GM23338 (cell line): ENCODE measurements at places on chromosomes 6 and 20.

GRCh38 chr20:33838035-33838864, 27.1 kb downstream of the CHMP4B start:
- no peaks in the 10 kb centered on the region for H3K36me3 ChIP-seq
- no peak overlapping the region for H3K27ac ChIP-seq
- peaks cover 26% of the 10 kb centered on the region for H3K4me1 ChIP-seq
- DNase-seq: no peak
- H3K4me3 ChIP-seq: no peak overlapping the region

- no peak overlapping the region for H3K4me3 ChIP-seq
- no peaks in the 10 kb centered on the region for H3K36me3 ChIP-seq
- no peak for DNase-seq
- H3K27me3 ChIP-seq: no peaks in the 10 kb centered on the region
- H3K4me1 ChIP-seq: peaks cover 8% of the 10 kb centered on the region; the same call in 1 of the 2 replicates
Measured at GRCh38 chr6:135319819-135320218, 138.7 kb downstream of the MYB start.

DNA sequence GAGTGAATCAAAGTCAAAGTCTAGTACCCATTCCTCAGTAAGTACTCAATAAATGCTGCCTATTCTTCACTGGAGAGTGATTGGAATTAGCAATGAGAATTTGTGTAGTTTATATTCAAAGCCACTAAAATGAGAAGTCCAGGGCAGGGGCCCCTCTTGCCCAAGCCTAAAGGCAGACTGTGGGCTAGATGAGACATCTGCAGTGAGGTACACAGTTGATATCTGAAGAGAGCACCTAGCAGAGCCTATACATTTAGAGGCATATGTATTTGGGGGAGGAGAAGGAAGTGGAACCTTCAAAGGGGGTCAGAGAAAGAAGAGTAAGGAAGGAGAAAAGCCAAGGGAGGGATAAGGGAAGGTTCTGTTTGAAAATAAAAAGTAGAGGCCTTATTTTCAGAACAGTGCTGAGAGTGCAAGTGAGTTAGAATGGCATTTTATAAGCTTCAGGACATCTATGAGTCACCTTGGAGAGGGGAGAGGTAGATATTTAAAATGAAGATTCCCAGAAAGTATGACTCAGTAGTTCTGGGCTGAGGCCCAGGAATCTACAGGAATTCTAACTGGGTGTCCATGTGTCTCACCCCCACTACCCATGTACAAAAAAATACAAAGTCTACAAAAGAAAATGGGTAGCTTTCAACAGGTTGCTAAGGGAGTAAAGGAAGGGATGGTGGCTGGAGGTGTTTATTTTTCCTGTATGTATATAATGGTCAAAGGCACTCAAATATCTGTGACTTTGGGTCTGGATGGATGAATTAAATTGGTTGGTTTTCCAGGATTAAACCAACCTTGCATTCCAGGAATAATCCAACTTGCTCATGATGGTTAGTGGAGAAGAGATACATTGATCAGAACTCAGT, 135.1 kb downstream of the ZFP64 start:
- no peaks in the 10 kb centered on the region for H3K27me3 ChIP-seq
- no peak for DNase-seq
- no peak overlapping the region for H3K27ac ChIP-seq
- H3K36me3 ChIP-seq: no peaks in the 10 kb centered on the region
- H3K4me3 ChIP-seq: no peak overlapping the region

DNA sequence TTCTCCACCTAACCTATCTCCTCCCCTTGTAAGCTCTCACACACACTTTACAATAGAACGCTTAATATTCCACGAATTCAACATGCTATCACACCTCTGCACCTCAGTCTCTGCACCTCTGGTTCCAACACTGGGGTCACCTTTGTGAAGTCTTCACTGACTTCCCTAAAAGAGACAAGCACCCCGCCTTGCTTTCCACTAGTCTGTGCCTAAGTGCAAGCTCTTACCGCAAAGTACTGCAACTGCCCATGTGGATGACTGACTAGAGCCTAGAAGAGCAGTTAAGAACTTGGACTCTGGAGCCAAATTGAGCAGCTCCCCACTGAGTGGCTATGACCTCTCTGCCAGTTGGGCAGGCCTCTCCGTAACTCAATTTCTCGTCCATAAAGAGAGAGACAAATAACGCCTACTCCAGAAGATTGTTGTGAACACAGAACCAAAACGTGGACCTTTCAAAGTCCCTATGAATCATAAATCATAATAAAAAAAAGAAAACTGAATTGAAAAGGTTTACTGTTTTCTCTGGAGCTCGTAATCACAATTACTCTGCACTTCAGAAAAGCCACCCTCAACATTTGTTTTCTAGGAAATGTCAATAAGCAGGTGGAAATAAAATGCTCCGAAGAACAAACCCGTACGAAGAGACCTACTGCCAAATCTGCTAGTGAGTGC, 1.2 kb downstream of the IFNGR1 start:
- DNase-seq: no peak
- no peaks in the 10 kb centered on the region for H3K36me3 ChIP-seq
- no peaks in the 10 kb centered on the region for H3K27me3 ChIP-seq

GRCh38 chr6:138323821-138324220, 53.9 kb upstream of the SMIM28 start:
- H3K4me3 ChIP-seq: no peak overlapping the region
- peaks cover 4% of the 10 kb centered on the region; the same call in 1 of the 2 replicates for H3K4me1 ChIP-seq
- no peak overlapping the region for H3K27ac ChIP-seq
- DNase-seq: no peak
- no peaks in the 10 kb centered on the region for H3K27me3 ChIP-seq

GRCh38 chr20:59411170-59411569, 110.8 kb downstream of the EDN3 start:
- H3K4me3 ChIP-seq: no peak overlapping the region
- H3K4me1 ChIP-seq: no peaks in the 10 kb centered on the region
- no peak overlapping the region for H3K27ac ChIP-seq
- DNase-seq: no peak
- no peaks in the 10 kb centered on the region for H3K36me3 ChIP-seq

- DNase-seq: no peak
- no peak overlapping the region for H3K4me3 ChIP-seq
- H3K4me1 ChIP-seq: peaks cover 22% of the 10 kb centered on the region
- H3K27me3 ChIP-seq: no peaks in the 10 kb centered on the region
Measured at GRCh38 chr20:51661609-51662178, 106.5 kb downstream of the ATP9A start.

GRCh38 chr6:142854589-142855488, 90.1 kb downstream of the HIVEP2 start:
- DNase-seq: no peak
- no peak overlapping the region for H3K27ac ChIP-seq
- H3K4me3 ChIP-seq: no peak overlapping the region

GRCh38 chr6:51027283-51028065, 208.8 kb downstream of the TFAP2B start:
- H3K4me3 ChIP-seq: no peak overlapping the region
- H3K36me3 ChIP-seq: no peaks in the 10 kb centered on the region
- H3K27me3 ChIP-seq: no peaks in the 10 kb centered on the region
- no peak overlapping the region for H3K27ac ChIP-seq
- DNase-seq: no peak

DNA sequence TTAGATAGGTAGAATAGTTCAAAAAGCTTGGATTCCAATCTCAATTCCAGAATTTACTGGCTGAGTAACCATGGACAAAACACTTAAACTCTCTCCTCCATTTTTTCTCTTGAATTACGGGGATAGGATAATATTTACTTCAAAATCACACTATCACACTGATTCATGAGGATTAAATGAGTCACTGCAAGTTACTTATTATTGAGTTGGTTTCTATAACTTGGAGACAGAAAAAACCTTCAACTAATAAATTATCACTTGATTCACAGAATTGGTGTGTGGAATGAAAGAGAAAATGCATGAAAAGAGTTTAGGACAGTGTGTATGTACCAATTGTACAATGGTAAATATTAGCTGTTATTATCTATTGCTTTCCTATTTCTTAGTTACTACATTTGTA, 585.2 kb downstream of the PHF3 start:
- no peak for DNase-seq
- H3K4me1 ChIP-seq: no peaks in the 10 kb centered on the region
- no peak overlapping the region for H3K4me3 ChIP-seq
- H3K36me3 ChIP-seq: no peaks in the 10 kb centered on the region
- no peak overlapping the region for H3K27ac ChIP-seq

- H3K36me3 ChIP-seq: no peaks in the 10 kb centered on the region
- no peak overlapping the region for H3K4me3 ChIP-seq
- H3K27ac ChIP-seq: no peak overlapping the region
- DNase-seq: no peak
Measured at GRCh38 chr20:47768016-47768824, 17.1 kb downstream of the SULF2 start.

DNA sequence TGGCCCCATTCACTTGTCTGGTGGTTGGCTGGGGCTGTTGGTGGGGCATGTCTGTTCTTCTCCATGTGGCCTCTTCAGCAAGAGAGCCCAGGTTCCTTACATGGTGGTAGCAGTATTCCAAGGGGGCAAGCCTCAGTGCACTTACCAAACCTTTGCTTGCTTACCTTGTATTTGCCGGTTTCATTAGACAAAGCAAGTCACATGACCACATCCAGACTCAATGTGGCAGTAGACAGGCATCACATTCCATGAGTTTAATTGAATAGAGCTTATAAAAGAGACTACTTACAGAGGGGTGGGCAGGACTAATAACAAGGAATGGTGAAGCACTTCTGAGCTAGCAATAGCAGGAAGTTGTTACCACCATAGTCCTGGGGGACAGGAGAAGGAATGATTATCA, 78.6 kb downstream of the SNAP25 start:
- H3K4me1 ChIP-seq: peaks cover 49% of the 10 kb centered on the region
- H3K4me3 ChIP-seq: no peak overlapping the region
- H3K27ac ChIP-seq: no peak overlapping the region
- no peak for DNase-seq

DNA sequence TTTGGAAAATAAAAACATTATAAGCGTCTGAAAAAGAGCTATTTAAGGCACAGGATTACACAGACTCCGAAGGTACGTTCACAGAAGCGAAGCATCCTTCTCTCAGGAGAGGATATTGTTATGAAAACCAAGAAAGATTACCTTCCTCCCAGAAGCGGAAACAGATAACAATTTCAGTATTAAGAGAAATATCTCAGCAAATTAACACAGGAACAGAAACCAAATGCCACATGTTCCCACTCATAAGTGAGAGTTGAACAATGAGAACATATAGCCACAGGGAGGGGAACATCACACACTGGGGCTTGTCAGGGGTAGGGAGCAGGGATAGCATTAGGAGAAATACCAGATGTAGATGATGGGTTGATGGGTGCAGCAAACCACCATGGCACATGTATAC, 109.7 kb downstream of the CDK19 start:
- no peaks in the 10 kb centered on the region for H3K36me3 ChIP-seq
- H3K27ac ChIP-seq: 0 out of 2 replicates have a peak overlapping the region, but pooled peaks have one; percentile 30

GRCh38 chr6:142642651-142643050, 302.3 kb downstream of the HIVEP2 start:
- H3K4me3 ChIP-seq: no peak overlapping the region
- no peaks in the 10 kb centered on the region for H3K36me3 ChIP-seq
- H3K4me1 ChIP-seq: peaks cover 18% of the 10 kb centered on the region
- H3K27me3 ChIP-seq: no peaks in the 10 kb centered on the region

- DNase-seq: no peak
- H3K27ac ChIP-seq: no peak overlapping the region
- H3K4me1 ChIP-seq: no peaks in the 10 kb centered on the region
- H3K4me3 ChIP-seq: no peak overlapping the region
Measured at GRCh38 chr20:44552050-44552449, 30.2 kb upstream of the SERINC3 start.

GRCh38 chr6:147136057-147136456, 68.2 kb upstream of the STXBP5 start:
- H3K27me3 ChIP-seq: no peaks in the 10 kb centered on the region
- H3K4me3 ChIP-seq: no peak overlapping the region
- DNase-seq: peak; percentile 30
- peaks cover 31% of the 10 kb centered on the region for H3K4me1 ChIP-seq

DNA sequence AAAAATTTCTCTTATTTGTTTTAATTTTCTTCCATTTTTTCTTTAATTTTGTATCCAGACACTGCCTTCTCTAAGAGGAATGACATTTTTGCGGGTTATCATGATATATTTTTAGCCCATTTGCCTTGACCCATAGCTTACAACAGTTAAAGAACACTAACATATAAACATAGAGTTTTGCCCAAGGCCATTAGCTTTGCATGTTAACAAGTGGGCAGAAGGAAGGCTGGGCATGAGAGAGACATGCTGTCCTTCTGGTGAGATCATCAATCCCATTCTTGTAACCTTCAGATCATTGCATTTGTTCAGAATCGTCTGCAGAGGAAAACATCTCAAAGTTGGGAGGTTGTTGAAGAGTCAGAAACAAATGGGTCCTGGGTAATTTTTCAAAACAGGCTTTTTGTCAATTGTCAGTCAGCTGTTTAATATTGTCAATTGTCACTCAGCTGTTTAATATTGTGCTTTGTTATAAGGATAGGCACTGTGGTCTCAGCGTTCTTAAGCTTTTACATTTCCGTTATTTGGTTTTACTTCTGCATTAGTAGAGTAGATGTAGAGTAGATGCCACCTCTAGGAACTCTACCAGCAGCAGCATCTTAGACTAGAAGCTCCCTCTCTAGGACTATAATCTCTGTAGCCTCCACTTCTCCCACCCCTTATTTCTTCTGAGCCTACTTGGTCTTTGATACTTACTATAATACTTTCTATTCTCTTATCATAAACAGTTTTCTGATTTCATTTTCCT, 243.1 kb downstream of the ESR1 start:
- DNase-seq: no peak
- H3K27ac ChIP-seq: no peak overlapping the region
- H3K36me3 ChIP-seq: no peaks in the 10 kb centered on the region
- H3K4me3 ChIP-seq: no peak overlapping the region

DNA sequence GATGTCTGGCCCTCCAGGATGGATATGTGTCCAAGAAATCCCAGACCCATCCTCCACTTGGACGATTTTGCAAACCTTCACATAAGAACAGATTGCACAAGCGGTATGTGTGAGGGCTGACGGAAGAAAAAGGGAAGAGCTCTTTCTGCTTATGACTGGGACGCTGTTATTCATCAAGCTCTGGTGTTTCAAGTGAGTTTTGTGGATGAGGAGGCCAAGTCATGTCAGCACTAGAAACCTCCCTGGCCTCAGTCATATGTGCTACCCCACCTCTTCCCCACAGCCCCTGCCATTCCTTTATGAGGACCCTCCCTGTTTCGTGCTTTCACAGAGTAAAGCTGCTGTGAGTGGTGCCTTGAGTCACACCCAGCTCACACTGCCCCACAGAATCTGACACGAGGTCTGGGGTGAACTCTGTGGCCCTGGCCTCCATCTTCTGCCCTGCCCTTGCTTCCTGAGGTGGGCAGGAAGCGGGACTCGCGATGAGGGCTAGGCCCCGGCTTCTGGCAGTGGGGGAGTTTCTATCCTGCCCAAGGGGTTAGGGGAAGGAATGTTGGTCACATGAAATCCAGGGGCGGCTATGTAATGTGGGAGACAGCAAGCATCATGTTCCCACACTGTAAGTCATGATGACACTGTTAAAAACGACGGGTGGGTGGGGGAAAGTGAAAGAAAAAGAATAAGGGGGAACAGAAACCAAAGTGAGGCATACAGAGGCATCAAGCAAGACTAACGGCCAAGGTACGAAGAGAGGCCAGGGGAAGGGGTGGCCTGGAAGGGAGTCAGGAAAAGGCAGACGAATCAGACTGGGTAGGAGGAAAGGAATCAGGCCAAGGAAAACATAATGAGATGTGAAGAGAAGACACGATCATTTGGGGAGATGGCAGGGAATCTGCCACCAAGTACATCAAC, 78.1 kb downstream of the PRDM1 start:
- H3K27me3 ChIP-seq: no peaks in the 10 kb centered on the region
- no peak overlapping the region for H3K27ac ChIP-seq
- H3K36me3 ChIP-seq: no peaks in the 10 kb centered on the region
- H3K4me3 ChIP-seq: no peak overlapping the region

GRCh38 chr20:25484224-25484846, 76.9 kb downstream of the GINS1 start:
- H3K27me3 ChIP-seq: no peaks in the 10 kb centered on the region
- no peak overlapping the region for H3K27ac ChIP-seq
- DNase-seq: peak; percentile 33
- no peak overlapping the region for H3K4me3 ChIP-seq
